ENCODE measurements at places on chromosomes 1 and 21. TPM values are rescaled to one million over a fixed set of nuclear protein-coding genes. Genes with fewer than 3 reads are reported as not detected.

Gene UMODL1
- total RNA-seq, result not detected

Gene PLA2G2C
- not detected for total RNA-seq

Gene ATXN7L2
- 2.4 TPM for total RNA-seq

Gene SDC3
- total RNA-seq, result 43.8 TPM

Gene LDLRAD2
- total RNA-seq, result not detected

Gene VWA5B1
- 0.43 TPM for total RNA-seq

DNA sequence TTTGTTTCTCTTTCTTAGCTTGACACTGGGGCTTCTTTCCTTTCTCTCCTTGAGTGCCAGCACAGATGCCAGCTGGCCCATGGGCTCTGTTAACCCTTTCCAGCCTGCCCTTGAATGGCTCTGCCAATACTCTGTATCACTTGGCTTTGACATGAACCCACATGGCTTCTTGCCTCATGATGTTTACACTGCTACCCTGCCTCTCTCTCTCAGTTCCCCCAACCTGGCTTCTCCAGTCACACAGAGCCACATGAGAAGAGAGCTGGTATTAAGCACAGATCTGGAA is 262.4 kb downstream of the OMA1 start:
- no peak overlapping the region for H3K4me3 ChIP-seq
- DNase-seq, result no peak
- H3K27me3 ChIP-seq, result no peaks in the 10 kb centered on the region
- H3K36me3 ChIP-seq, result no peaks in the 10 kb centered on the region
- H3K4me1 ChIP-seq, result no peaks in the 10 kb centered on the region

GRCh38 chr1:235511470-235512240 is 7.4 kb upstream of the B3GALNT2 start:
- H3K27me3 ChIP-seq, result no peaks in the 10 kb centered on the region
- no peak overlapping the region for H3K27ac ChIP-seq
- H3K4me1 ChIP-seq, result no peaks in the 10 kb centered on the region
- no peak overlapping the region for H3K4me3 ChIP-seq
- H3K36me3 ChIP-seq, result no peaks in the 10 kb centered on the region

DNA sequence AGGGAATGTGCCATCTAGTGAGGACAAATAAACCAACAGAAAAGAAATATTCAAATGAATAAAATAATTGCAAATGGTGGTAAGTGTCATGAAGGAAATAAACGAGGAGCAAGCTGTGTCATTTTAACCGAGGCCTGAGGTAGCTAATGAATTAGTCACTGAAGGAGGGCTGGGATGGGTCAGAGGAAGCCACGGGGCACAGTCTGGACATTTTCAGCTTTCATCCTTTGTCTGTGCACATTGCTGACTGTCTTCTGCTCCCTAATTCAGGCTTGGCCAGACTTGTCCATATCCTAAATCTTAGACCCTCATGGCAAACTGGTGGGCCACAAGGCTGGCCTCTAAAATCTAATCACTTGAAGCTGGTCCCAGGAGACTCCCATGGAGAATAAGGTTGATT is 138.4 kb downstream of the RHOU start:
- no peaks in the 10 kb centered on the region for H3K4me1 ChIP-seq
- no peaks in the 10 kb centered on the region for H3K36me3 ChIP-seq
- H3K4me3 ChIP-seq, result no peak overlapping the region
- no peak for DNase-seq
- H3K27me3 ChIP-seq, result no peaks in the 10 kb centered on the region

DNA sequence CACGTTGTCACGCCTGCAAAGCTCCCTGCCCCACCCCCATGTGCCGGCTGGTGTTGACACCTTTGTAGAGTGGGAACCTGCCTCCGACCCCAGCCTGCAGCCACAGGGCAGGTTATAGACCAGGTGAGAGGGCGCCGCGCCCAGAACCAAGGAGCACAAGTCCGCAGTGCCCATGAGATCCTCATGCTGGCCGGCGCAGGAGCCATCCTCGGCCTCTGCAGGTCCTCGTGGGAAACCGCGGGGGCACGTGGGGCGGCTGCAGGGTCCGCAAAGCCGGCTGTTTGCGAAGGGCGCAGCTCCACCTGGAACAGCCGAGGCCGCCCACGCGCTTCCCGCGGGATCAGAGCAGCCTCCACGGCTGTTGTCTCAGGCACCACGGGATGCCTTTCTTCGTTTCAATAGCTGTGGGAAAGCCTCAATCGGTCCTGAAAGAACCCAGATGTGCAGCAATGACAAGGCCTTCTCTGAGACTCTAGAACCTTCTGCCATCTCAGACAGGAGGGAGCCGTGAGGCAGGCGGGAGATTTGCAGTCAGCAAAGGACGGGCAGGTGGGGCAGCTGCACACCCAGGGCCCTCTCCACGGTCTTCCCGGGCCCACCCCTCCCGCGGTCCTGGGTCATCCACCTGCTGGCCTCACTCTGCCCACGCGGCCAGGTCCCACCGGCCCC is 29.9 kb downstream of the POFUT2 start:
- no peak overlapping the region for H3K4me3 ChIP-seq
- DNase-seq, result no peak
- no peaks in the 10 kb centered on the region for H3K36me3 ChIP-seq
- H3K27ac ChIP-seq, result no peak overlapping the region

- H3K4me3 ChIP-seq, result no peak overlapping the region
- H3K27ac ChIP-seq, result no peak overlapping the region
Observed at GRCh38 chr21:28235169-28235895, 757.3 kb downstream of the LTN1 start.

Measured in right atrium auricular region (tissue), 2 donors.